Activated T-helper 9 cell treated with anti-CD3 and anti-CD28 coated beads, Interleukin-2, amount 50 U/mL, for 16 hours (primary cell): ENCODE measurements at places on chromosomes 2 and 18.

DNA sequence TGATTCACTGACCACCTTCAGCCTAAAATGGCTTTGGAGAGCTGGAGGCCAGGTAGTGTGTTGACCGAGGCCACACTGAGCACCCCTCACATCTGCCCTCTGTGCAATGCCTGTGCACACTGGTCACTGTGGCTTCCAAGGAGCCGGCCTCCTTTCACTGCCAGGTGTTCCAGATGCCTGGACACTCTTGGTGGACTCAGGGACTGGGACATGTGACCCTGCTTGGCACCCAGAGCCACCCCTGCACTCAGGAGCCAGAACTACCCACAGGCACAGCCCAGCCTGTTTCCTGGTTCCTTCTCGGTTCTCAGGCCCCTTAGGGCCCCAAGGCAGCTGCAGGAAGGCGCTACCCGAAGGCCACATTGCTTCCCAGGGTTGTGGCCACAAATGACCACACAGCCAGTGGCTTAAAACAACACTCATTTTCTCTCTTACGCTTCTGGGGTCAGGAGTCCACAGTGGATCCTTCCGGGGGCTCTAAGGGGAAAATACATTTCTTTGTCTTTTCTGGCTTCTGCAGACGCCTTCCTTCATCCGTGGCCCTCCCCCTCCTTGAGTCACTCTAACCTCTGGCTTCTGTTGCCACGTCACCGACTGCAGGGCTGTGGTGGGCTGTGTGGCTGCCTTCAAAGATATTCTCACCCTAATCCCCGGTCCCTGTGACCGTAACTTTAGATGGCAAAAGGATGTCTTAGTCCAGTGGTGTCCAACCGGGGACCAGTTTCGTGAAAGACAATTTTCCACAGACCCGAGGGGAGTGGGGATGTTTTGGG is 78.6 kb downstream of the ASB1 start:
- DNase-seq = peak; percentile 10

DNA sequence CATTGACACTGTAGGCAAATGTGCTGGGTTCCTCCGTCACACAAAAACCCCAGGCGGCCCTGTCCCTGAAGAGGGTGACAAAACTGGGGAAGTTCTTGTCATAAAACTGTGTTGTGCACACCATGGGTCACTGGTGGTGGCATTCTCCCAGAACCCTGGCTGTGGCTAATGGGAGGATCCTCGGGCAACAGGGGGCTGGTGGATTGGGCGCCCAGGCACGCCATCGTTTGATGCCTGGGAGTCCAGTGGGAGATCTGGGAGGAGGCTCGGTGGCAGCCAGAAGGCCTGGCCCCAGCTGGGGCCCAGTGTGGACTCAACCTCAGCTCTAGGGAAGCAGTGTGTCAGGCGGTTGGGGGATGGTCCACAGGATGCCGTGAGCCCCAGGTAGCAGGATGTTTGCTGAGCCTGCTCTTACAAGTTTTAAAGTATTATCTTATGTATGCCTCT is 140.7 kb downstream of the ACOXL start:
- DNase-seq = no peak

GRCh38 chr2:227460070-227460485 is 11.9 kb upstream of the AGFG1 start:
- peak; percentile 60 for DNase-seq

DNA sequence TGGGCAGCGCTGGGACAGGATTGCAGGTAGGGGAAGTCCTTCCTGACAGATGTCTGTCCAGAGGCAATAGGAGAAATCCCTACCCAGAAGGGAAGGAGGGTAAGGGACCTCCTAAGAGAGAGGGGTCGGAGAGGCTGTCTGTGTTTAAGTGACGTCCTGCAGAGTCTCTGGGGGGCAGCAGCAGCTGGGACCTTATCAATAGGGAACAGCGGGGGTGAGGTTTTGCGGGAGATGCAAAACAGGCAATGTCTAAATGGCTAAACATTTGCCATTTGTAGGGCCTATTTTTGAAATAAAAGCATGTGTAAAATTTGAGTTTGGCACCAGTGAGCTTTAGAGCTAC is 108.7 kb upstream of the HS6ST1 start:
- no peak for DNase-seq

- DNase-seq = no peak
Observed at GRCh38 chr2:5070257-5070656, 621.9 kb upstream of the SOX11 start.

- no peak for DNase-seq
Observed at GRCh38 chr2:237652181-237652580, 24.8 kb downstream of the LRRFIP1 start.

DNA sequence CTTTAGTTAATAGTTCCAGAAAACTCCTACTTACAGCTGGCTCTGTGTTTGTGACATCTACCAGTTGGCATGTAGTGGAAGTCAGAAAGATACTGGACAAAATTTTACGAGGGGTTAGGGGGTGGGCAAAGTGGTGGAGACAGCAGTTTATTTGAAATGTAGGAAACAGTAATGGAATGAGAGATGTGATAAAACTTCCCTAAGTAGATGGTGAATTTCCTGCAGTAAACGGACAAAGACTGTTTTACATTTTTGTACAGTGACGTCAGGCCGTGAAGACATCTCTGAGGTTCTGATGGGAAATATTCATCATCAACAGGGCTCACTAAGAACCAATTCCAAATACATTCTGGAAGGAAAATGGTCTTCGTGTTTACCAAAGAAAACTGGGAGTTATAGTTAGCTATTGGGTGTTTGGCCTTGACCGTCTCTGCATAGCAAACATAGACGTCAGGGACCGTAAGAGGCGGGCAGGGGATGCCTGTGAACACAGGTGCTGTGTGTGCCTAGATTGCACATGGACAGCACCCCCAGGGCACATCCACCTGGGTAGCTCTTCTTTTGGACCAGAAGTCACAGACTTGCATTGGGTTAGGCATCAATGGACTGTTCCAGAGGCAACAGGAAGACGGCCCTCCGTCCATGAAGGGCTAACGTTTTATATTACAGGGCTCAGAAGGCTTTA is 131.5 kb downstream of the ZNF516 start:
- no peak for DNase-seq
